ENCODE measurements at places on chromosomes 5 and 9. TPM values are rescaled to one million over a fixed set of nuclear protein-coding genes. Genes with fewer than 3 reads are reported as not detected.

GRCh38 chr5:42381973-42382372 is 41.3 kb upstream of the GHR start:
- no peaks in the 10 kb centered on the region for H3K27me3 ChIP-seq
- no peak overlapping the region for H3K4me3 ChIP-seq
- no peak for DNase-seq
- H3K4me1 ChIP-seq, result no peaks in the 10 kb centered on the region
- H3K36me3 ChIP-seq, result no peaks in the 10 kb centered on the region
- H3K27ac ChIP-seq, result no peak overlapping the region

DNA sequence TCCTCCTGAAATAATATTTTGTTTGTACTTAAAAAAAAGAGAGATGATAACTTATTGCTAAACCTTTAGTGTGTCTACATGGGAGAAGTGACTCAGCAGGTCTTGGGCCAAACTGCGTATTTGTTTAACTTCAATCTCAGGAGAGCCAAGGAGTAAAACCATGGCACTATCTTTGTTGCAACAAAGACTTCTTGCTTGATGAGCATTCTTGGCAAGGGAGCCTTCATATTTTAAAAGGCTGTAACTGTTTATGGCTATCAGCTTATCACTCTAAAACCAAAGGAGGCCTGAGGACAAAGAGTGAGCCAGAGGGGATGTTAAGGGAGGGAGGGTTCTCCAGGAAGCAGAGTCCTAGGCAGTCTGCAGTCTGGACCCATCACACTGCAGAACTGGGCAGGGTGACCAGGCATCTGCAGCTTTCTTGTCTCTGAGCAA is 216.2 kb upstream of the S1PR3 start:
- no peak overlapping the region for H3K4me3 ChIP-seq
- DNase-seq, result no peak
- H3K27me3 ChIP-seq, result no peaks in the 10 kb centered on the region
- peaks cover 9% of the 10 kb centered on the region for H3K4me1 ChIP-seq

DNA sequence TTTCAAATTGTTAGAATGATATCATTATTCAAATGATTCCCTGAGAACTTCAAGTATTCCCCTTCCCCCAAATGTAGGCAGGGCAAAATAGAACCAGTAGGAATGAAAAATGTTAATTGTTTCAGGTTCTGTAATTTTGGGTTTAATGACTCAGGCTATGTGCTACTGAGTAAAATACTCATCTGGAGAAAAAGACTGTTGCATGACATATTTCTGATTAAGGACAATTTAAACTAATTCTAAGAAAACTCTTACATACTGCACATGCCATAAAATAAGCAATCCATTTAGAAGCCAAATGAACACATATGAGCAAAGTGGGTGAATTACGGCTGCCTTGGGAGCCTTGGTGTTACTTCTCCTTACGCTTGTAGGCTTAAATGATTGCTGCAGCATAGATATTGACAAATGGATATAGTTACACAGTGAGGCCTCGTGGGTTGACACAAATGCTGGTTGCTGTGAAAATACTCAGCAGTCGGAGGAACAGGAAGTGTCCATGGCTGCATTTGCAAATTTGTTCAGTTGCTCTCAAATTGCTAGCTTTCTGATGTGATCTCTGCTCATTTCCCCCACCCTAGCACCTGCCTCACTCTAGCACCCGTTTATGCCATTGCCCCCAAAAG is 174.9 kb upstream of the DMAC1 start:
- H3K36me3 ChIP-seq, result no peaks in the 10 kb centered on the region
- H3K27ac ChIP-seq, result peak overlapping the region; percentile 56
- H3K4me3 ChIP-seq, result no peak overlapping the region
- H3K27me3 ChIP-seq, result no peaks in the 10 kb centered on the region
- peak; percentile 45 for DNase-seq

DNA sequence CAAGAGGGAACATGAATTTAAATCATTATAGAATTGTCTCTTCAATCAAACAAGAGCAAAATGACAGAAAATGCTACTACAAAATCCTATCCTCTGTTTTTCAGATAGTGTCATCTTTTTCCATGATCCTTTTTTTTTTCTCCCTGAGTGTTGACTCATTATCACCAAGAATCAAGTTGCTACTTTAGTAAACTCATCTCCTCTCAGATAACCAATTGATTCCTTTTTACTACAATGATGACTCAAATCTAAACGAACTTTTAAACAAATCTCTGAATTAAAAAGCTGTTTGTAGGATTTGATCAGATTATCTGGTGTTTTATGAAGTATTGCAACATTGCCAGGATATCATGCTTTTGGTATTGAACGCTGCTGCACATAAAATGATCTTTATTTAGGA is 23.9 kb upstream of the IL7R start:
- no peak overlapping the region for H3K4me3 ChIP-seq
- H3K27ac ChIP-seq, result no peak overlapping the region
- H3K36me3 ChIP-seq, result no peaks in the 10 kb centered on the region

DNA sequence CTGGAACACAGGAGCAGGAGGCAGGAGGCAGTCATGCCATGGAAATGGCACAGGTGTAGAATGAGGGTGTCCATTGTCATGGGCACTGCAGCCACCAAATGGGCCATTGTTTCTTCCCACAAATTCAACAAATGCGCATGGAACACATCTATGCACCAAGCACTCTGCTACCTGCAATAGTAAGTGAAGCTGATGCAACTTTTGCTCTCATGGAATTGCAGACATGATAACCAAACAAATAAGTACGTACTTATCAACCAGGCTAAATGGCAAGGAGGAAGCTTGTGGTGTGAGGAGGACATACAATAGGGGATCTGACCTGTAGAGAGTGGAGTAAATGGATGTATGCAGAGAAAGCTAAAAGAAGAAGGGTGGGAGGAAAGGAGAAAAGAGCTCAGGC is 116.8 kb downstream of the TRIM36 start:
- H3K4me1 ChIP-seq, result no peaks in the 10 kb centered on the region
- no peaks in the 10 kb centered on the region for H3K27me3 ChIP-seq
- no peak for DNase-seq
- H3K4me3 ChIP-seq, result no peak overlapping the region

DNA sequence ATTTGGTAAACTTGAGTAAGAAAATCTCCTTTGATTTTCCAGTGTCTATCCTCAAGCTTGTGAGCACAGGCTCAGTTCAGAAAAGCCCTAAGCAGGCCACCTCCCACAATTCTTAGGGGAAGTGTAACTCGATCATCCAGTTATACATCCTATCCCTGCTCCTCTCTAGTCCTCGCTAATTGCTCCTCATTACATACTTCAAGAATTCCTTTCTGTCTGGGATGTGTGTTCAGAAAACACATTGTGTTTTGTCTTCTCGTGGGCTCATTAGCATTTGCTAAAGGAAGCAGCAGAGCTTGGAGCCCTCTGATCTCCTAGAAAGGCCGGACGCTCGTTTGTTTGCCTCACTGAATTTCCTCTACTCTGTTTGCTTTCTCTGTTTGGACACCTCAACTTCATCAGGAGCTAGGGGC is 268.2 kb upstream of the RFX3 start:
- DNase-seq, result no peak
- no peaks in the 10 kb centered on the region for H3K27me3 ChIP-seq
- H3K4me3 ChIP-seq, result no peak overlapping the region
- no peak overlapping the region for H3K27ac ChIP-seq
- H3K4me1 ChIP-seq, result no peaks in the 10 kb centered on the region
- no peaks in the 10 kb centered on the region for H3K36me3 ChIP-seq

DNA sequence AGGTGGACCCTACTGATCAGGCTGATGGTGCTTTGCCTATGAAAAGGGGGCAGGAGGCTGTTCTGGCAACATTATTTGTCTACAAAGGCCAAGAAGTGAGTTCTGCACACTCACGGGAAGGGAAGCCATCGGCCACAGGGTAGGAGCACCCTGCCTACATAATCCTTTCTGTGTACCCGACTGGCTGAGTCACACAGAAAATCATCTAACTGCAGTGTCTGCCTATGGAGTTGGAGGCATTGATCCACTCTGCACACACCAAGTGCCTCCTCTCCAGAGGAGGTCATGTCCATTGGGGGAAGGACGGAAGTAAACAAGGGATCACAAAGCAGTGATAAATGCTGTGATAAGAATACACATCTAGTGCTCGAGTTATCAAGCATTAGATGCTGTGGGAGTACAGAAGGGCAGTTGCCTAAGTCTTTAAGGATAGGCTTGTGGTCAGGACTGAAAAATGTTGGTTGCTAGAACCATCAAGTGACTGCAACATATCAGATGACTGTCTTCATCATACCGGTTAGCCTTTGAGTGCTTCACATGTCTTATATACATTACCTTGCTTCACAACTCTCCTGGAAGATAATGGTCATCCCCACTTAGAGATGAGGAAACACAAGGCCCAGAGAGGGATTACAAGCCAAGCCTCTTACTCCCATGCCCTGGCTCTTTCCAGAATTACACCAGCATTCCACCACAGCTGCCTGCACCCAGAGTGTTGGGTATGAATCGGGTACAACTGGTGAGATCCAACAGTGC is 1.3 kb upstream of the SLC2A8 start:
- no peak overlapping the region for H3K27ac ChIP-seq
- no peak for DNase-seq
- H3K4me3 ChIP-seq, result no peak overlapping the region
- peaks cover 2% of the 10 kb centered on the region for H3K36me3 ChIP-seq
- peaks cover 23% of the 10 kb centered on the region for H3K27me3 ChIP-seq

GRCh38 chr5:174532455-174533453 is 191.6 kb upstream of the MSX2 start:
- no peaks in the 10 kb centered on the region for H3K36me3 ChIP-seq
- no peaks in the 10 kb centered on the region for H3K27me3 ChIP-seq
- no peak for DNase-seq
- H3K4me3 ChIP-seq, result no peak overlapping the region

- H3K4me3 ChIP-seq, result no peak overlapping the region
- no peak overlapping the region for H3K27ac ChIP-seq
- no peaks in the 10 kb centered on the region for H3K27me3 ChIP-seq
- H3K4me1 ChIP-seq, result no peaks in the 10 kb centered on the region
- no peak for DNase-seq
Observed at GRCh38 chr5:180844432-180844831, 16.6 kb downstream of the ZFP62 start.

Gene SLC1A3
- total RNA-seq, result 1.1 TPM

DNA sequence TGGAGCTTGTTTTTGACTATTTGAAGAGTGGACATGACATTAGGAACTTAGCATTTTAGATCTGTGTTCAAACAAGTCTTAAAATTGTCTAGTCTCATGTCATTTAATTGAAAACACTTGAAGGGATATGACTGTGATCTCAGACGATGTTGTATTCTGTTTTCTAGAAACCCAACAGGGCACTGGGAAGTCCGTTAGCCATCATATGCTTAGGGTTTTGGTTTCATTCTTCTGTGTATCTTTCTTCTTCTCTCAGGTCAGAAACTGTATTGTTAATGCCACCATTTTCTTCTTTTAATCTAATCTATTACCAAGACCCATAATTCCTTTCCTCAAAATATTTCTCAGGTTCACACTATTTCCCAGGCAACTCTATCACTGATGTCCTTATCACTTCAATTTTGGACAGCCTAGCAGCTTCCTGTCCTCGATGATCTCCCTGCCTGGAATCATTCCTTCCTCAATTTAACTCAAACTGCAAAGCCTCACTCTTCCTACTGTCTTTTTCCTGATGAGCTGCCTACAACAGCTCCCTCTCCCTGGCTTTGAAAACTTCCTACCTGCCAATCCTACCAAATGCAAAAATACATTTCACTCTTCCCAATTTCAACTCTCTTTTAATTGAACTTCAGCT is 77.7 kb downstream of the MEF2C start:
- H3K4me3 ChIP-seq, result no peak overlapping the region
- no peak for DNase-seq
- peaks cover 2% of the 10 kb centered on the region for H3K36me3 ChIP-seq
- no peaks in the 10 kb centered on the region for H3K27me3 ChIP-seq
- H3K27ac ChIP-seq, result no peak overlapping the region

DNA sequence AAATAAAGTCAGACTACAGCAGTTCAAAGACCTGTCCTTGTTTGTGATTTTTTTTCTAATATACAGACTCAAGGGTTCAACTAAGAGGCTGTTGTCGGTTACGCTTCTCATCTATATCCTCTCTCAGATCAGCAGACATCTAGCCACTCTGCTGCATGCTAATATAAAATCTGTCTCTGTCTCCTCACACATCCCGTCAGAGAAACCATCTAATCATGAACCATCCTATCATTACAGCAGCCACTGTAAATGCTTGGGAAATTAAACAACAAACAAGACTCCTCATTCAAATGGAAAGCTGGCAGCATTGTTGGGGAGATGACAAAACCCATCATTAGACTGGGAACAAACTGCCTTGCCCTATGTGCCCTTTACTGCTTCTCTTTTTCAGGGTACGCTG is 94.8 kb downstream of the SEMA5A start:
- no peak for DNase-seq
- H3K27ac ChIP-seq, result no peak overlapping the region
- no peaks in the 10 kb centered on the region for H3K27me3 ChIP-seq

DNA sequence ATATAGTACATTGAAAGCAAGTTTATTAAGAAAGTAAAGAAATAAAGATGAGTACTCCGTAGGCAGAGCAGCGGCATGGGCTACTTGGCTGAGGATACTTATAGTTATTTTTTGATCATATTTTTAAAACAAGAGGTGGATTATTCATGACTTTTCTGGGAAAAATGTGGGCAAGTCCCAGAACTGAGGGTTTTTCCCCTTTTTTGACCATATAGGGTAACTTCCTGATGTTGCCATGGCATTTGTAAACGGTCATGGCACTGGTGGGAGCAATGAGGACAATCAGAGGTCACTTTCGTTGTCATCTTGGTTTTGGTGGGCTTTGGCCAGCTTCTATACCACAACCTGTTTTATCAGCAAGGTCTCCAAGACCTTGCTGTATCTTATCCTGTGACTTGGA is 5.2 kb upstream of the BASP1 start:
- DNase-seq, result no peak
- no peak overlapping the region for H3K27ac ChIP-seq
- H3K4me3 ChIP-seq, result no peak overlapping the region
- H3K27me3 ChIP-seq, result no peaks in the 10 kb centered on the region

- no peaks in the 10 kb centered on the region for H3K27me3 ChIP-seq
- no peak overlapping the region for H3K4me3 ChIP-seq
- H3K36me3 ChIP-seq, result no peaks in the 10 kb centered on the region
Observed at GRCh38 chr9:13786131-13786530, 506.6 kb upstream of the MPDZ start.

GRCh38 chr5:82418608-82418950 is 140.4 kb upstream of the RPS23 start:
- H3K27me3 ChIP-seq, result no peaks in the 10 kb centered on the region
- no peak overlapping the region for H3K4me3 ChIP-seq
- H3K36me3 ChIP-seq, result no peaks in the 10 kb centered on the region
- H3K4me1 ChIP-seq, result no peaks in the 10 kb centered on the region
- DNase-seq, result no peak

Gene SNCAIP
- total RNA-seq, result not detected

DNA sequence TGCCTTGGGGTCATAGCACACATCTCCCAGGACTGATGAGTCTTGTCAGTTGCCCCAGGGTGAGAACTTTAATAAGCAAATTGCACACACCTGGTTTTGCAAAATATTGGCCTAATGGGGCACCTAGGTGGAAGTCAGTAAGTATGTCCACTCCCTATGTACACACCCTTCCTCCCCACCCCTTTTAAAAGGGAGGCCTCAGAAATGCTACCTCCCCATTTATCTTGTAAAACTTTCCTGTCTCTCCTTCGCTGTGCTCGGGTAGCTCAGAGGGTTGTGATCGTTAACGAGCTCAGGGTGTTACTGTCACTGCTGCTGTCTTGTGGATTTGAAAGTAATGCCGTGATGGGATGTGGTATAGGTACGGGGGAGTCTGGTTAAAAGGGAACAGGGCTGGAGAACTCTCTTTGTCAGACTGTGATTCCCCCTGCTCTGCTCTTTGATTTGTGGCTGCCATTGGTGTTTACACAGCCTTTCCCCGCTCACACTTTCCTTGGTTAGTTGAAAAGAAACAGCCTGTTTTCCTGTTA is 26.2 kb downstream of the ZNF462 start:
- no peak overlapping the region for H3K4me3 ChIP-seq
- no peaks in the 10 kb centered on the region for H3K27me3 ChIP-seq
- DNase-seq, result no peak
- H3K36me3 ChIP-seq, result no peaks in the 10 kb centered on the region
- H3K4me1 ChIP-seq, result no peaks in the 10 kb centered on the region
- no peak overlapping the region for H3K27ac ChIP-seq
